Activated gamma-delta T cell treated with Interleukin-2 at 50 U/mL for 16 hours (primary cell): ENCODE measurements at places on chromosomes 2 and 18.

DNA sequence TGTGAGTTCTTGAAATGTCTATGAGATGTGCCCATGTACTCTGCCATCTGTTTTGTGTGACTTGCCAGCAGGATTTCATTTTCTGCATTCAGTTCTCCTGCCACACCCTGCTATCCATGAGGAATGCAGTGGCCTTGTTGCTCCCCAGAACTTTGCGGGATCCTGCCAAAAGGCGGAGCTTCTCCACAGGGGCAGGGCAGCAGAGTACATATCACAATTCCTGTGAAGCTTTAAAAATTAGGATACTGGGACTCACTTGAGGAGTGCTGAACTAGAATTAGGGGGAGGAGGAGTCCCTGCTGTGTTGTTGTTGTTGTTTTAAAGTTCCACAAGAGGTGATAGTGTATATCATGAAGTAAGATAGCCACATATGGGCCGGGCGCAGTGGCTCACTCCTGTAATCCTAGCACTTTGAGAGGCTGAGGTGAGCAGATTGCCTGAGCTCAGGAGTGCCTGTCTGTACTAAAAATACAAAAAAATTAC is 76.4 kb downstream of the TANC1 start:
- DNase-seq = no peak

GRCh38 chr2:37189452-37190153 is 1.1 kb upstream of the SULT6B1 start:
- DNase-seq = no peak

- no peak for DNase-seq
Observed at GRCh38 chr2:23492337-23492675, 107.3 kb downstream of the KLHL29 start.

GRCh38 chr2:215368493-215368809 is 56.6 kb downstream of the ATIC start:
- no peak for DNase-seq

GRCh38 chr18:60010984-60011383 is 111.2 kb downstream of the PMAIP1 start:
- no peak for DNase-seq

GRCh38 chr2:138829326-138829919 is 49.2 kb upstream of the NXPH2 start:
- peak; percentile 4 for DNase-seq

DNA sequence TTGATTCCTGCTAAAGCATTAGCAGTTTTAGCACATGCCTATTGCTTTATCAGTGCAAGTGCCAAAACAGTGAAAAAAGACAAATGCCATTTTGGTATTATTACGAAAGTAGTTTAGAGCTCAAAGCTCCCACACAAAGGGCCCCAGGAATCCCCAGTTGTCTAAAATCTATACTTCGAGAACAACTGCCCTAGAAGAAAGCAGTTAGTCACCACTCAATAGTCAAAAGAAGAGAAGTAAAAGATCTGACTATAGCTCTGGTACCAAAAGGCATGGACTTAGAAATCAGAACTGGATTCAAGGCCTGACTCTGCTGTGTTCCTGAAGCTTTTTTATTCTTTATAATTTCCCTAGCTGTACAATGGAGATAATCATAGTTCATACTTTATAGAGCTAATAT is 21.8 kb downstream of the SCN3A start:
- no peak for DNase-seq

GRCh38 chr2:65277791-65278483 is 50.3 kb downstream of the ACTR2 start:
- DNase-seq = no peak

DNA sequence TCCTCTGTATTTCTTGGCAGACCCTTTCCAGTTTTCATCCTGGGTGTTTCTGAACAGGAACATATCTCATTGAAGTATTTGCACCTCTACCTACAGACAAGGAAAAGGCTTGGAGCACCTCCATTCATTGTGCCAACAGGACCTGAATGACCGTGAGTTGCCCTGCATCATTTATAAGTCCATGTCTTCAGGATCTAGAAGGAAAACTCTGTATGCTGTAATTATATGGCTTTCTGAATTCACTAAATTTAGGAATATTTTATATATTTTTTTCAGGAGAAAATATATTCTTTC is 402.3 kb upstream of the SLC14A2 start:
- no peak for DNase-seq

GRCh38 chr18:48095726-48096125 is 165.3 kb upstream of the SMAD2 start:
- DNase-seq = no peak

GRCh38 chr18:13437034-13437433 is 218.5 kb downstream of the LDLRAD4 start:
- no peak for DNase-seq

DNA sequence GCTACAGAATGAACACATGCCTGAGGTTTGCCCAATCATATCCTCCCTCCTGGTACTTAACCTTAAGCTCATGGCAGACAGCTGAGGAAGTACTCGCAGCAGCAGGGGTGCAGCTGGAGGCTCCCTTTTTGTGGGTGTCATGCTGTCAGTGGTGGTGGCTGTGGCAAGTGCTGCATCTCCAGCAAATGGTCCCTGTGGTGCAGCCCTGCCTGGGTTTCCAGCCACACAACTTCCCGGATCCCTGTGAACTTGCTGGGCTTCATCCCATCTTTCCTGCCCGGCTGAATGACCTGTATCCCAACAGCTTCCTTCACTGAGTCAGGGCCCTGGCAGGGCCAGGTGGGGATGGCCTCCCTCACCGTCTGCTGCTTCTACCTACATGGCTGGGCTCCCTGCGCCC is 5.0 kb downstream of the TMEM185B start:
- no peak for DNase-seq

- no peak for DNase-seq
Observed at GRCh38 chr2:200383380-200384110, 77.1 kb downstream of the SPATS2L start.

GRCh38 chr2:85087541-85087940 is 45.7 kb upstream of the TCF7L1 start:
- DNase-seq = no peak

DNA sequence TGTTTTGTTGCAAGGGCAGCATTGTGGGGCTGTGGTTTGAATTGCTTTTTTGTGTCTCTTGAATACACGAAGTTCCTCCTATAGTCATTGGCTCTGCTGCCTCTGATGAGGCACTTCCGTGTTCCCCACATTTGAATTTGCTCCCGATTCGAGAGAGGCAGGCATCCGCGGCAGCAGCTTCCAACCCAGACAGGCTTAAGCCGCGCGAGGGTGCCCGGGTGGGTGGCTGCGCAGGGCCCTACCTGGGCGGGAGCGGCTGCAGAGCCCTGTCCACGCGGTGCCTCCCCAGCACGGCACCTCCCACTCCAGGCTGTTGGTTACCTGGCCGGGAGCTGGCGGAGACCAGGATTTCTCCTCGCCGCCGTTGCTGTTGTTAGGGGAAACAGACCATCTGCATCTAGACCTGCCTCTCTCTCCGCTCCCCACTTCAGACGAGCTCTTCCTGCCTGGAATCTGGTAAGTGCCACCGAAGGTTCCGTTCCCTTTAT is 151.3 kb downstream of the NEDD4L start:
- DNase-seq = no peak

DNA sequence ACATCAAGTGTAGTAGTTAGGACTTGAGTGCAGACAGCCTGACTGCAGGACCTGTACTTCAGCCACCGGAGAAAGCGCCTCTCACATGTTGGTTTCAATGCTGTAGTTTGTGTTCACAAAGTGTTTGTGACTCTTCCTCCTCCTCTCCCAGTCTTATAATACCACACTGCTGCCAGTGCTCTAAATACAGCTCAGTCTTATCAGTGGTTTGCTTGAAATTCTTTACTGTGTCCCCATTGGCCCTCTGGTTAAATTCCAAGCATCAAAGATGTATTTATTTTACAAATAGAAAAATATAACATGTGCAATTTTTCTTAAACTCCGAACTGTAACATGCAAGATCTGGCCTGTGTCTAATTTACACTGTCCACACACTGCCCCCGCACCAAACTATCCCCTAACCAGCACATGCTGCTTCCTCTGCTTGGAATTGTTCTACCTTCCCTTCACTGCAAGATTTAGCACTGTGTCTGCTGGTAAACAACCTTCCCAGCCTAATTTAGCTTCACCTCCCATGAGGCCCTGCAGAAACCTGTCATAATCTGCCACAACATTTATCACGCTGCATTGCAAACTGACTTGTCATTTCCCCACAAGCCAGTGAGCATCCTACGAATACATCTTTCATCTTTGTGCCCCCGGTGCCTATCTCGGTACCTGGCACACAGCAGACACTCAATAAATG is 77.1 kb downstream of the SUMO1 start:
- no peak for DNase-seq

DNA sequence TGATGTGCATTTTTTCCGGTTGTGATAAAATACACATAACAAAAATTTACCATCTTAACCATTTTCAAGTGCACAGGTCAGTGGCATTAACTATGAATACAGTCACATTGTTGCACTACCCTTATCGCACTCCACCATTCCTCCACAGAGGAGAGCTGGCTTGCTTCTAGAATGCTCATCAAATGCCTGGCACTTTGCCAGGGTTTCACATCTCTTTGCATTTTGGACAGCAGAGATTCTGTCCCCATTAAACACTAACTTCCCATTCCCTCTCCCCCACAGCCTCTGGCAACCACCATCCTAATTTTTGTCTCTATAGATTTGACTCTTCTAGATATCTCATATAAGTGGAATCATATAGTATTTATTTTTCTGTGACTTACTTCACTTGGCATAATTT is 165.0 kb downstream of the ASB1 start:
- no peak for DNase-seq

DNA sequence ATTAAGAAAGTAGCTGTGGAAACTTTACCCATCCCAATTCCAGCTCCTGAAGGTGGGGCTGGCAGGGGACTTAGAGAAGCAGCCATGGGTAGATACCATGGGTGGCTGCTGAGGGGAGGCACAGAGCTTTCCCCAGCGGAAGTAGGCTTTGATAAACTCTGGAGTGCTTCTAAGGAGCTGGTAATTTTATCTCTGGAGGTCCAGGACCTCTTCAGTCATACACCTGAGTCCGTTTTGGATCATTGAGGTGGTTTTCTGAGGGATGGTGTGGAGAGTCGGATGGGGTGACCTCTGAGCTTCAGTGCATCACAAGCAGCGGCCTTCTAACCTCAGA is 36.7 kb upstream of the BMP10 start:
- DNase-seq = no peak

GRCh38 chr2:15819562-15820256 is 120.6 kb upstream of the MYCN start:
- DNase-seq = no peak

GRCh38 chr2:83103613-83104012 is 1355.5 kb downstream of the SUCLG1 start:
- no peak for DNase-seq

DNA sequence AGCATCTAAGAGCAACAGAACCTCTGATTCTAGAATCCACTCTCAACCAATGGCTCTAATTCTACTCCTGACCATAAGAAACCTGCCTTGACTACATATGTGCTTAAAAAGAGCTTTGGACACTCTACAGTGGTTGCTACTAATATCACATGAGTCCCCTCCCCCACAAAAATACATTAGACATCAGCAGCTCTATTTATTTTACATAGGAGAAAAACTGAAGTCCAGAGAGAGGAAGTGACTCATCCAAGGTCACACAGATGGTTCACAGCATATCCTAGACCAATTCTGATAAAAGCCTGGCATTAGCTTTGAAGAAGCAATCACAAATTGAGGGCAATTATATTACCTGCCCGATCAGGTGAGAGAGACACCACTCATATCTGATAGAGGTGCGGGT is 49.8 kb downstream of the ALK start:
- no peak for DNase-seq

- no peak for DNase-seq
Observed at GRCh38 chr18:10843565-10843964, 305.8 kb downstream of the PIEZO2 start.

GRCh38 chr18:8341481-8342230 is 267.6 kb upstream of the RAB12 start:
- no peak for DNase-seq

DNA sequence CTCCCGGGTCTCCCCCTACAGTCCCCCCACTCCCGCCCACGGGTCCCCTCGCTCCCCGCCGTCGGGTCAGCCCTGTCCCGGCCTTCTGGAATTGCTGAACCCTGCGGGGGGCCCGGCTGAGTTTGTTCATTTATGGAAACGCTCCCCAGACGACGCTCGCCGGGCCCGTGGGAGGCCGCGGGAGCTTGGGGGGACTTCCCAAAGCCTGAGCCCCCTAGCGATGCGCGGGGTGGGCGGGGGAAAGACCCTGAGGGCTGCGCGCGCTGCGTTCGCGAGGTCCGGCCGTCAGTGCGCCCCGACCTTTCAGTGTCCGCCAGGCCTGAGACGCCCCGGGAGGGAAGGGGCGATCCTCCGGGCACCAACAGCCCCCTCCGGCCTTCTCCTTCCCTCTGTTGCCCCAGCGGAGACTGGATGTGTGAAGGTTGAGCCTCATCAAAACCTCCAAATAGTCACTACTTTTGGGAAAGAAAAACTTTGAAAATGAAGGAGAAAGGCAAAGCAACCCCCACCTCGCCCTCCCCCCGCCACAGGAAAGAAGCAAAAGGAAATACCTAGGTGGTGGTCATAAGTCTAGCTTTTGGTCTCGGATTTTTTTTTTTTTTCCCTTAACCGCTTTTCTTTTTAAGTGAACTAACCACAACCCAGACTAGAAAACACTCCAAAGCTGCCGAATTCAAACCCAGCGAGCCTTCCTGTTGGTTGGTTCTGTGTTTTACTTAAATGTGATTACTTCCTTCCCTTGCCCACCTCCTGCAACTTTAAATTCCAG is 509 bp upstream of the CYS1 start:
- DNase-seq = peak; percentile 14

GRCh38 chr2:101854877-101855276 is 136.9 kb upstream of the IL1R2 start:
- DNase-seq = no peak

DNA sequence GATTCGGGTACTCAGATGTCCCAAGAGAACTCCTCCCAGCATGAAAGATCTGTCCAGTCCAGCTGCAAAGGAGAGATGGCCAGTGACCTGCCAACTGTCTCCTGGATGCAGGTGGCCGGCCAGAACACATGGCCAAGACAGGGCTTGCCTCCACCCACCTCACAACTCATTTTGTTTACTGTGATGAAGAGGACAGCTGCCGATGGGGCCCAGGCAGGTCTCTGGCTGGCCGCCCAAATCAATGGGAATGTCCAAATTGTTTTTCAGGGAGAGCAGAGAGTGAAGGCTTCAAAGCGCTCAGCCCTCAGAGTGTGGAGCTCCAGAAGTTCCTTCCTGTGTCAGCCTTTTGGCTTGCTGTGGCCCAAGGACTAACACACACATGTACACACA is 41.9 kb downstream of the FOSL2 start:
- DNase-seq = no peak

GRCh38 chr2:38586931-38587330 is 15.8 kb downstream of the HNRNPLL start:
- DNase-seq = no peak

DNA sequence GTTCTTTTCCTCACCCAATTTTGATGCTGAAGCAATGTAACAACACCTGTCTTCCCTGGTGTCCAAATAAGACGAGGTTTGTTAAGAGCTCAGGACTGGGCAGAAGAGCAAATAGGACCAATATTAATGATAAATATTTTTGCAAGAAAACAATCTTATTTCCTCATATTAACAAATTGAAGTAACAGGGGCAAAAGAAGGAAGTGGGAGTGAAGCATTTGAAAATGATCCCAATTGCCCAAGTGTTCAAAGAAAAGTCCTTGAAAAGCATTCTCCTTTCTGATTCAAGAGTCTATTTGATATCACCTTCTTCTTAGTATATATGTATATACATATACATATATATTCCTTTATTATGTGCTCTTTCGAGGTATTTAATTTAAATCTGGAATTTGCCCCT is 418.8 kb downstream of the ARHGAP15 start:
- no peak for DNase-seq
